ENCODE measurements at places on chromosomes 1 and 21.

- peak; percentile 40 for DNase-seq
Observed at GRCh38 chr1:223363057-223363855, 720 bp downstream of the SUSD4 start.

- DNase-seq: no peak
Observed at GRCh38 chr21:31008355-31008754, 29.9 kb downstream of the KRTAP19-8 start.

GRCh38 chr21:27812279-27812678 lies 845.4 kb upstream of the ADAMTS5 start:
- DNase-seq: no peak

DNA sequence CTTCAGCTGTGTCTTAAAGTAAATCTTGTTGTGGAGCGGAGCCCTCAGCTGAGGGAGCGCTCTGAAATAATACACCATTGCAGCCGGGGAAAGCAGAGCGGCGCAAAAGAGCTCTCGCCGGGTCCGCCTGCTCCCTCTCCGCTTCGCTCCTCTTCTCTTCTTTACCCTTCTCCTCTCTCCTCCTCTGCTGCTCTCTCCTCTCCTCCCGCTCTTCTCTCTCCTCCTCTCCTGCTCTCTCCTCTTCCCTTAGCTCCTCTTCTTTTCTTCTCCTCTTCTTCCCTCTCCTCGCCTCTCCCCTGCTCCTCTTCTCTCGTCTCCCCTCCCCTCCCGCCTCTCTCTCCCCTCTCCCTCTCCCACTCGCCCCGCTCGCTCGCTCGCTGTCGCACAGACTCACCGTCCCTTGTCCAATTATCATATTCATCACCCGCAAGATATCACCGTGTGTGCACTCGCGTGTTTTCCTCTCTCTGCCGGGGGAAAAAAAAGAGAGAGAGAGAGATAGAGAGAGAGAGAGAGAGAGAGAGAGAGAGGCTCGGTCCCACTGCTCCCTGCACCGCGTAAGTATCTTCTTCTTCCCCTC lies at the start of gene PROX1:
Gene PROX1, plus strand, starts transcription at position 47 of the 580 bp plus-strand sequence. CDS start 8,563 bp downstream, outside the sequence.
- DNase-seq: peak; percentile 85

GRCh38 chr1:205920861-205921569 lies 22.2 kb downstream of the SLC26A9 start:
- no peak for DNase-seq

- DNase-seq: no peak
Observed at GRCh38 chr21:44437696-44438431, 17.4 kb upstream of the LRRC3 start.

DNA sequence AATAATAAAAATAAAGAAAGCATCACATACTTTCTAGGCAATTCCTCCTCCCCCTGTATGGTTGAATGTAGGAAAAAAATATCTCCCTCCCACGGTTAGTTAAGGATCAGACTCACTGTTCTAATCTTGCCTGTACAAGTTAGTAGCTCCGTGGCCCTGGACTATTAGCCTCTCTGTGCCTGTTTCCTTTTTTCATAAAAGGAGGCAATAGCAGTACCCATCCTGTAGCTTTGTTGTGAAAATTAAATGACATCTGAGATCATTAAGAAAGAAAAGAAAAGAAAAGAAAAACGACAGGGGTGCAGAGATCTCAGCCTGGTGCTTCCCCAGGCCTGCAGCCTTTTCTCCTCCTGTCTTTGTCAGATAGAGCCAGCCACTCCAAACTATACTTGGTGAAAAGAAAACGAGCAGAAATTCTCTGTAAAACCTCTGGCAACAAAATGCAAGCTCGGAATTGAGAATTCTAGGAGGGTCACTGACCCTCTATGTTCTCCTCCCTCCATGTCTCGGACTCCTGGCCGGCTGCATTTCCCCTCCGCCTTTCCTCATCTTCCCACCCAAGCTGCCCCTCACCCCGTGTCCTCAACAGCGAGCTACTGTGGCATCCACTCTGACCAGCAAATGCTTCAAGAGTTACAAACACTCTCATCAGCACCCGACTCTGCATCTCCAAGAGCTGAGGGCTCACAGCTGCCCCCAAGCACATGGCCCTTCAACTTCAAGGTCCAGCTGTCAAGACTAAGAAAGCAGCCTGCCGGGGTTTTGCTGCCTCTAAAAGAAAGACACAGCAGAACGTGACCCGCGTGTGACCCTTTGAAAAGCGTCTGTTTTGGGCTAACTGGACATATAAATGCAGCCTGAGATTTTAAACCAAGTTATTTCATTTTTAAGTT lies 13.6 kb downstream of the RIPK4 start:
- DNase-seq: no peak

- peak; percentile 93 for DNase-seq
Observed at GRCh38 chr1:24015221-24016210, 35.4 kb upstream of the SRSF10 start.

GRCh38 chr1:40808909-40809308 lies 25.3 kb downstream of the KCNQ4 start:
- no peak for DNase-seq

Measured in fibroblast of mammary gland (primary cell).